ENCODE measurements at places on chromosomes 4 and X.
A peak's percentile ranks its signal among the peaks of the same experiment; 100 is the strongest.

- no peak for DNase-seq
These were observed 242.3 kb downstream of the AFAP1 start for GRCh38 chr4:7697343-7697742.

DNA sequence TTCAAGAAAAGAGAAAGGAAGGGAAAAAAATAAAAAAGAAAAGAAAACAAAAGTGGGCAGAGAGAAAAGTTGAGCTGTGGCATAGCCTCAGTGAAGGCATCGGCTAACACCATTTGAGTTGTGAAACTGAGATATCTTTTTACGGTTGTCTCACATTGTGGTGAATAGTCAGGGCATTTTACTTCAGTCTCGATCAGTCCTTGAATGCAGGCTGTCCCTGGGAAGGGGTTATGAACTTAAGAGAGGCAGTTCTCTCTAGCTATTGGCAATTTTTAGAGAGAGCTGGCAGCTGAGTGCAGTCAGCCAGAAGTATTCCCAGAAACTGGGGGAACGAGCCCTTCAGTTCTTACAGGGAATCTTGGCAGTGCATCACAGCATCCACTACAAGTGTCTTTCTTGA is 93.5 kb upstream of the SLC6A14 start:
- DNase-seq, result no peak

GRCh38 chr4:7624396-7624980 is 189.8 kb upstream of the PSAPL1 start:
- no peak for DNase-seq

DNA sequence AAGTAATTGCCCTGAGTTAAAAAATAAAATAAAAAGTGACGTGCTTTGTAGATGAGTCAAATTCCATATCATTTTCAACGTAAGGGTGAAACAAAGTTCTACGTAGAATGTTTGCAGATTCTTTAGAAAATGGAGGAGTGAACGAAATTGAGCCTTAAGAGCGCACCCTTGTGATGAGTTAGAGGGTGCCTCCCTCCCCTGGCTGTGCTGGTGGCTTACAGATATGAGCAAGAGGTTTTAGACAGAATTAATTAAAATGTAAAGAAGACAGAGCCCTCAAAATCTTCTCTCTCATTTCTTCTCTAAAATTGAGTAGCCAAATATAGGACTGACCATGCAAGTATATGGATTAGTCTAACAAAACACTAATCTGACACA is 30.2 kb upstream of the LGI2 start:
- no peak for DNase-seq

- DNase-seq, result no peak
These were observed 222.7 kb downstream of the SPRY1 start for GRCh38 chr4:123619326-123619725.

DNA sequence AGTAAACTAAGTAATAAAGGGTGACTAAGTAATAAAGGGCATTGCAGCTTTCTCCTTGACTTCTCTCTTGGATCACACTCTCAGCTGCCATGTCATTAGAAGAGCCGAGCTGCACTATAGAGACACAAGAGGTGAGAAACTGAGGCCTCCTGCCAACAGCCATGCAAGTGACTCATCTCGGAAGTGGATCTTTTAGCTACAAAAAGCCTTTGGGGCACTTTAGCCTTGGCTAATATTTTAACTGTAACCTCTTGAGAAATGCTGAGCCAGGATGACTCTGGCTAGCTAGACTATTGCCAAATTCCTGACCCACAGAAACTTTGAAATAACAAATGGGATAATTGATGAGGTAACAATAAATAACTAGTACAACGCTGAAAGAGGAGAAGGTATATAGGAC is 1.5 kb upstream of the NEIL3 start:
- peak; percentile 99 for DNase-seq
